ENCODE measurements at places on chromosomes 3 and 15.

DNA sequence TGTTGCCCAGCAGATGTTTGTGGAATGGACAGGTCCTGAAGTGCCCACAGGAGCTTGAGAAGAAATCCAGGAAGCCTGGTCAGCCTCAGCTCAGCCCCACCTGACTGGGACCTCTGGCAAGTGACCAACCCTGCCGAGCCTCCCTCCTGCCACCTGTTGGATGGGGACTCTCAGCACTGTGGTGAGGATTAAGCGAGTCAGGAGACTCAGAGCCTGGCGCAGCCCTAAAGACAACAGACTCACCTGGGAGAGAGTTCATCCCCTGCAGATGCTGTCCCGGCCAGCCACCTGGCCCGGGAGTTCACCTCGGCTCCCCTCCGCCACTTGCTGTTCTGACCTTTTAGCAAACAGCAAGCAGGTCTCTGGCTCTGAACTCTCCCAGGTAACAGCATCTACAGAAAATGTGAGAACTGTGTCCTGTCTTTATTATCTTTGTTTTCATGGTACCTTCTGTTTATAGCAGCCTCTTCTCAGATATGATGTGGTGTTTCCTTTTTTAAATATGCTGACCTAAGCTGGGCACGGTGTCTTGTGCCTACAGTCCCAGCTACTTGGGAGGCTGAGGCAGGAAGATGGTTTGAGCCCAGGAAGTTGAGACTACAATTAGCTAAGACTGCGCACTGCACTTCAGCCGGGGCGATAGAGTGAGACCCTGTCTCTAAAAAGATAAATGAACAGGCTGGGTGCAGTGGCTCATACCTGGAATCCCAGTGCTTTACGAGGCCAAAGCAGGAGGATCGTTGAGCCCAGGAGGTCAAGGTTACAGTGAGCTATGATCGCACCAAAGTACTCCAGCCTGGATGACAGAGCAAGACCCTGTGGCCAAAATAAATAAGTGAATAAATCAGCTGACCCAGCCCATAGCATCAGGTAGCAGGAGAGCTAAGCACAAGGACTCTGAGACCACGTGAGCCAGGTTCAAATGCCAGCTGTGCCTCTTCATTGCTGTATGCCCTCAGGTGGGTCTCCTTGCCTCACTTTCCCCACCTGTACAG, 32.4 kb upstream of the SLC6A6 start:
- DNase-seq = no peak

DNA sequence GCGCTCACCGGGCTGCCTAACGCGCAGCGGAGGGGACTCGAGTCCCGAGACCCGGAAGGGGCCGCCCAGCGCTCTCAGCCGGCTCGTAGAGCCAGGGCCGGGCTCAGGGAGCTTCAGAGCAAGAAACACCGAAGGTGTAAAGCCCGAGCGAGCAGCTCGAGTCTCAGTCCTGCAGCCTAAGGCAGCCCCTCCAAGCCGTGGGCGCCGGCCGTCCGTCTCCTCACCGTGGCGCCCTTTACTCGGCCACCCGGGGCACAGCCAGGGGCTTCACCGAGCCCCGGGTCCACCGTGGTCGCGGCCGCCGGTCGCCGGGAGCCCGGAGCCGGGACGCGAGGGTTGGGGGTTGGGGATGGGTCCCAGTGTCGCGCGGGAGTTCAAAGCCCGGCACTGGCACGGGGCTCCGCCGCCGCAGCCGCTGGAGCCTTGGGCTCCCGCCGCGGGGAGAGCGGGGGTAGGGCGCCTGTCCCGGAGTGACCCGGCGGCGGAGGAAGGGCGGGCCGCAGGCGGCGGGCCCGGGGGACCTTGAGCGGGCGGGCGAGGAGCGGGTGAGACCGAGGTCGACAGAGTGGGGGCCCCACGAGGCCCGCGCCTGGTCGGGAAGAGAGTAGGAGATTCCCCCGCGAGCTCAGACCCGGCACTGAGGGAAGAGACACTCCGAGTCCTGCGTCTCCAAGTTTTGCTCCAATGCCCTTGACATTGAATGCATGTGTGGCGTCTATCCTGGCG, 26.9 kb upstream of the THRB start:
- peak; percentile 28 for DNase-seq

DNA sequence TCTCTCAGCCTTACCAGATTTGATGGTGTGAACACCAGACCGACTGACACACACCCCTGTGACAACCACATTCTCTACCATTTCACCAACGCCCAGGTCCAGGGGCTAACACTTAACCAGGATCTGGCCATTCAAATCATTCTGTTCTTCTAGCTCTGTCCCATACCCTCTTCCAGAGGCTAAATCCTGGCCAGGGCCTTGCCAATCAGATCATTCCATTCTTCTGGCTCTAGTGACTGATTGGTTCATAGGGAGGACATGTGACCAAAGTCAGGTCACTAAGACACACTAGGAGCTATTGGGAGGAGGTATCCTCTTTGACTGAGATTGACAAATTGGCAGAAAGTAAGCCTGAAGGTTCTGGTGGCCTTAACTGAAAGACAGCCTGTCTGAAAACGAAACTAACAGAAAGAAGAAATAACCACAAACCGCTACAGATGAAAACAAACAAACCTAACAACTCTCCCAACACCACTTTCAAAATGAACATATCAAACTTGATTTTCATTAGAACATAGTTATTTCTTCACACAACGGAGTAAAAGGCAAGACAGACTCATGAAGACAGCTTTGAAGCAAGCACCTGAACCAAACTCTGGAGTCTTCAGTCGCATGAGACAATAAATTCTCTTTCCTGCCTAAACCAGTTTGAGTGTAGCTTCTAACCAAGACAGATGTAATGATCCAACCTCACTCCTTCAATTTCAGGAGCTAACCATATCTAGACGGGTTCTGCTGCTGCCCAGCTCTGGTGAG, 68.5 kb downstream of the TRANK1 start:
- no peak for DNase-seq

- no peak for DNase-seq
Measured at GRCh38 chr3:126541628-126542339, 16.9 kb downstream of the C3orf22 start.

DNA sequence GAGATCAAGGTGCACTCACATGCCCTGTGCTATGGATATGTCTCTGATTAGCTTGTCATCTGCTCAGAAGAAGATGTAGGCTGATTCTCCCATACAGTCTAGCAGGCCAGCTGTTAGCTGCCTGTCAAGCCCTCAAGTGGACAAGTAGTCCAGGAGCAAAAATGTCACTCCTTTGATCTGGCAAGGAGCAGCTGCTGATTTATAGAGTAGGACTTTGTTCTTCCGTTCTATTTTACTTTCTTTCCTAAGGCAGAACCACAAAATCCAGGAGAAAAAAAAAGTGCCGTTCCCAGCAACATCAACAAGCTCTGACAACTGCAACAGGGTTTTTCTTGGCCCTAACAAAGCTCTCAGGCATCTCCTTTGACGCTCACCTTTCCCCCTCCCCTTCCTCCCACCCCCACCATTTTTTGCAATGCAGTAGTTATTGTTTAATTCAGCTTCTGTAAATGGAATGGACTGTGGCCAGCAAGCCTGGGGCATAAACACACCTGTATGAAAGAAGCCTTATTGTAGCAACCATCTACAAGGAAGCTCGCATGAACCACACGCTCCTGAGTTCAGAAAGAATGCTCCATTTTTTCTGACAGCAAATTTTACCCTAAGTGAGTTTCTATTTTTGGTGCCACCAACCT, 196.3 kb downstream of the MEIS2 start:
- DNase-seq = no peak

- DNase-seq = no peak
Measured at GRCh38 chr15:66765478-66766281, 63.6 kb downstream of the SMAD6 start.

GRCh38 chr15:90386221-90386620, 1.8 kb upstream of the IQGAP1 start:
- DNase-seq = no peak

GRCh38 chr3:193905541-193906396, 230.2 kb upstream of the HES1 start:
- DNase-seq = no peak

- DNase-seq = no peak
Measured at GRCh38 chr15:74785194-74786032, 3.5 kb downstream of the CSK start.

DNA sequence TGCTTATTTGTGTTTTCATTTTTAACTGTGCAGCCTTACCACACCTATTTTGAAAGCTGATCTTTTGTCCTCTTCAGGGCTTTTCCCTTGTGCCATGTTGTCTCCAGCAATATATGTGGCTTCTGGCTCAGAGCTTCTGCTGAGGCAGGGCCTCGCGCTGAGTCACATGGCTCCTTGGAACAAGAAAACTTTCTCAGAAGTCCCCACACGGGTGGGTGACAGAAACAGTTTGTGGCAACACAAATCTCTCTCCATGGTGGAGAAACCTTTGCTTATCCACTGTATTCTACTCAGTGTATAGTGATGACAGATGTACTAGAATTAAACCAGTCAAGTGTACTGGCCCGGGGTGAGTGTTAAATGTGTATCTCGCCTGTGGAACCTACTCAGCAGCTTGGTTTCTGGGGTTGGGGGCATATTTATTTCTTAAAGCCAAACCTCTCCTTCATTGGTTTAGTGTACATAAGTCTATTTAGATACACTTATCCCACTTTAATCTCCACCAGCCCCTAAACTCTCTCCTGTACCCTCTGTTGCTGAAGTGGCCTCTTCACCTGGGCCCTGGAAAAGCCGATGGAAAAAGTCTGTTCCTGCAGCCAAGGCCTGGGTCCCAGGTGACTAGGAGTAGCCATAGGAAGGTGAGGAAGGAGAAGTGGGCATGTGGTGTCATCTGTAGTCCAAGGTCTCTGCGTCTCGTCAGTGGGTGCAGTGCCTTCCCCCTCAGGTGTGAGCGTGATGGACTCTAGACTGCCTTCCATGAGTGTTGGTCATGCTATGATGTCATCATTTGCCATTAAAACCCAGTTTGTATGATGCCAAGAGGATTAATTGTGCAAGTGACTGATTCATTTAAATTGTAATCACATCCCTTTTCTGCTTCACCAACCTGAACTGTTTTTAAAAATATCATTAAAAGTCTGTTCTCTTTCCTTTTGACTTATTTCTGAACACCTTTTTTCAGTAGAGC, 3.2 kb upstream of the FBXL22 start:
- DNase-seq = no peak

DNA sequence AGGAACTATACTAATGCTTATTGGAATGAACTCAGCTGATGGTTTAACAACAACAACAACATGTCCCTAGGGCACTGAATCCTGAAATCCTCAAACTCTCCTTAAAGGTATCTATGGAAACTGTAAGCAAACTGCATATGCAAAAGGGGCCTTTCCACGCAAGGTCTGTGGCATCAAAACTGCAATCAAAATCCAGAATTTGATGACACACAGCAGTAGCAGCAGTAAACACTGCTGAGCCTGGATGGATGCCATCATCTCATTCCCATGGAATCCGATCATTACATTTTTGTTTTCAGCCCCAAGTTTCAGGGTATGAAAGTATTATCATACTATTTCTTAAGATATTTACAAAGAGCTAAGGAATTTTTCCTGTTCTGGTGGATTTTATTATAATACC, 399.7 kb downstream of the VPS13C start:
- no peak for DNase-seq

DNA sequence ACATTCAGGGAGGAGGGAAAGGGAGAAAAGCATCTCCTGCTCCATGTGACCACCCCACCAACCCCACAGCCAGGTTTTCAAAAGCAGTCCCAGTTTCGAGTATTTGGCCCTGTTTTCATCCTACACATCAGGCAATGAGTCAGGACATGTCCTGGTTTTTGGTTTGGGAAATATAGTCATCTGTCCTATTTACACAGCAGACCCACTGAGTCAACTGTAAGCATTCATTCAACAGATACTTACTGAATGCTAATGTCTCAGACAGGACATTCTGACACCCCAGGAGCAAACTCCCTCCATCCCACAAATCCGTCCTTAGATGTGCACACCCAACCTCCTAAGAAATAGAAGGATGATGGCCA, 32.9 kb downstream of the IGDCC3 start:
- no peak for DNase-seq

- DNase-seq = no peak
Measured at GRCh38 chr3:39295184-39295775, 15.4 kb upstream of the CX3CR1 start.

GRCh38 chr3:186067360-186068242, 41.3 kb downstream of the ETV5 start:
- no peak for DNase-seq

DNA sequence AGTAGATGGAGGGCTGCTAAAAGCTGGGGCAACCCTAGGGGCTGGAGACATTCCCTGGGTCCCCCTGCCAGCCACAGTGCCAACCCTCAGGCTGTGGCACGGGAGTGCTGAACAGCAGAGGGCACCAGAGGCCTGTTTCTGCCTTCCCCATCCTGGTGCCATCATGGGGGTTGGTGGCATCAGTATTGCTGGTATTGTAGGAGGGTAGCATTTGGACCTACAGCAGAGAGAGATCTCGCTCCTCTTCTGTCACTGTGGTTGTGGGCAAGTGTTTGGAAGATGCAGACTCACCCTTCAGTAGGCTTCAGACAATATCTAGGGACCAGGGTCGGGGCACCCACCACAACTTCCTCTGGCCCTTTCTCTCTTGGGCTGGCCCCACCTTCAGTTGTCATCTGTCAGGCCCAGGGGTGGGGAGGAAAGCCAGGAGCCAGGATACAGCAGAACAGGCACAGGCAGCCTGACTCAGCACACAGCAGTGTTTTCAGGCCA, 123.5 kb downstream of the RPLP1 start:
- DNase-seq = peak; percentile 55

DNA sequence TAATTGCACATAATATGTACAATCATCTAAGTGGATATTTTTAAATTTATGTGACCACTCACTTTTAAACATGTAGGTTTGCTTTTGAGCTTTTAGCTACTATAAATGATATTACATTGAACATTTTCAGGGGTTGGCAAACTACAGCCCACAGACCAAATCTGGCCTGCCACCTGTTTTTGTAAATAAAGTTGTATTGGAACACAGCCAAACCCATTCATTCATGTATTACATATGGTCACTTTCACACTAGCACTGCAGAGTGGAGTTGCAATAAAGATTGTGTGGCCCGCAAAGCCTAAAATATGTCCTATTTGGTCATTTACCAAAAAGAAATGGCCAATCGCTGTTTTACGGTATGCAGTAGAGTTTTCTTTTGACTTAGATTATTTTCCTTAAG, 21.2 kb downstream of the CMTM7 start:
- DNase-seq = peak; percentile 23

- DNase-seq = no peak
Measured at GRCh38 chr3:29324180-29324651, 43.3 kb downstream of the RBMS3 start.

- no peak for DNase-seq
Measured at GRCh38 chr3:8937064-8938020, 25.9 kb downstream of the RAD18 start.

DNA sequence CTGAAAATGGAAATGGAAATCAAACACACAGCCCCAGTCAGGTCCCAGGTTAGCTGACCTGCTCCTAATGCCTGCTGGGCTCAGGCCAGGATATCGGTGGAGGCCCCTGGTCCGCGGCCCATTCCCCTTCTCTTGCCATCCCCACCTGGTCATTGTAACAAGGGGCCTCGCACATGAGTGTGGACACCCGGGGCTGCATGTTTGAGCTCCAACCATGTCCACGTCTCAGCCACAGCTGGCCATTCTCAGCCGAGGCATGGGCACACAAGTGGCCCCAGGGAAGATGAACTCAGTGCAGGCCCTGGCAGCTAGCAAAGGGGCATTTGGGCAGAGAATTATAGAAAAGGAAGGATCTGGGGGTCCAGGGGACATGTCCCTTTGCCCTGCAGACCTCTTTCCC, 41.7 kb downstream of the FAM174B start:
- DNase-seq = no peak

- no peak for DNase-seq
Measured at GRCh38 chr3:126516936-126517290, 660 bp downstream of the UROC1 start.

GRCh38 chr15:87733541-87733941, 523.0 kb downstream of the NTRK3 start:
- no peak for DNase-seq
